Epithelial cell of alveolus of lung (primary cell): ENCODE measurements at places on chromosomes 11 and 22. TPM values are rescaled to one million over a fixed set of nuclear protein-coding genes. Genes with fewer than 3 reads are reported as not detected.

OR52I2 gene
- not detected in 2 replicates for total RNA-seq

FAM180B gene
- 0.40 TPM in 1 of 2 replicates, not detected in the other for total RNA-seq

SERPIND1 gene
- not detected in 2 replicates for total RNA-seq

ANO3 gene
- total RNA-seq, result 0.39 and 0.56 TPM in 2 replicates

CDCA5 gene
- 6.1 and 17.3 TPM in 2 replicates for total RNA-seq

PRR33 gene
- not detected in 2 replicates for total RNA-seq

IGF2 gene
- total RNA-seq, result 24.2 and 42.0 TPM in 2 replicates

BLID gene
- 0.39 and 3.6 TPM in 2 replicates for total RNA-seq

INS gene
- not detected in 2 replicates for total RNA-seq

TEX12 gene
- total RNA-seq, result not detected in 2 replicates

SAA2 gene
- 1.3 TPM in 1 of 2 replicates, not detected in the other for total RNA-seq

TMEM151A gene
- 0.39 TPM in 1 of 2 replicates, not detected in the other for total RNA-seq

F2 gene
- total RNA-seq, result not detected in 2 replicates

C11orf42 gene
- total RNA-seq, result not detected in 2 replicates
